ENCODE measurements at places on chromosomes 12 and 14.

DNA sequence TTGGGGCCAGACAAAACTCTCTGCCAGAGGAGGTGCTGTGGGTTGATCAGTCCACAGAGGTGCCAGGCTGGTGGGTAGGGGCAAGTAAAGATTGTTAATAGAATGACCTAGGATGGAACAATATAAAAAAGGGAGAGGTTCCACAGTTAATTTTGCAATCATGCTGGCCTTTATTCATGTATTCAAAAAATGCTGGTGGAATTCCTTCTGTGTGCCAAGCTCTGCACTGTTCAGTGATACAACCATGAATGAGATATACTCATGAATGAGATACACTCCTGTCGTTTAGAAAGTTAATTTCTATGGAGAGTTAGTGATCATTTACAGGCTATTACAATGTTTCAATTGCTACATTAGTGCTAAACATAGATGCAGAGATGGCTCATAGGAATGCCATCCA, 252.6 kb upstream of the RMST start:
- DNase-seq: no peak

DNA sequence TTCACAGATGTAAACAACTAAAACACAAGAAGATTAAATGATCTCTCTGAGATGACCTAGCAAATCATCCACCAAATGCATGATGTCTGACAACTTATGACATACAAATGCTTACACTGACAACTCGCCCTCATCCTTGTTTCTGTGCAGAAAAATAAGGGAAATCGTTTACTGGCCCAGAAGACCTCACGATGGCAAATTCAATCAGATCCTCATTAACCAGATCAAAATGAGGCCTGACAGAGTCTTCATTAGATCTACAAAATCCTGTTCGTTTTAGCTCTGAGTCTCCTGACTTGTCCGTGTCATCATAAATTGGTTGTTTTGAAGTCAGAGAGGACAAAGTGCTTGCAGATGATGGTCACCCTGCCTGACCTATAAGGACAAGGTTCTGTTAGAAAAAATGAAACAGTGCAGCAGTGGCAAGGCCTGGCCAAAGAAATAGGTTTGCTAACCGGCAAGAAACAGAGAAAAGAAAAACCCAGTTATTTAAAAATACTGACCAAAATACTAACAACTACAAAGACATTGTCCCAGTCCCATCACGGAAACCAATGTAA, 109.5 kb downstream of the BTG1 start:
- DNase-seq: no peak

- no peak for DNase-seq
These were observed 11.3 kb downstream of the COA8 start for GRCh38 chr14:103574104-103574503.

GRCh38 chr12:91877456-91878235, 268.0 kb downstream of the BTG1 start:
- no peak for DNase-seq

- peak; percentile 78 for DNase-seq
These were observed 1.9 kb downstream of the TOGARAM1 start for GRCh38 chr14:44963775-44964380.

- no peak for DNase-seq
These were observed 140.3 kb downstream of the SSPN start for GRCh38 chr12:26335651-26336050.

GRCh38 chr14:100582496-100583165, 4.6 kb downstream of the BEGAIN start:
- no peak for DNase-seq
